ENCODE measurements at places on chromosomes 16 and 17. TPM values are rescaled to one million over a fixed set of nuclear protein-coding genes. Genes with fewer than 3 reads are reported as not detected.

SPATA22 gene
- not detected for total RNA-seq

LGALS9B gene
- total RNA-seq = not detected

CD300LF gene
- total RNA-seq = 4.7 TPM

GRCh38 chr17:57086069-57086930 lies 1.3 kb downstream of the AKAP1 start:
- DNase-seq = peak; percentile 11
- peaks cover 12% of the 10 kb centered on the region for H3K4me1 ChIP-seq
- peak overlapping the region; percentile 83 for H3K4me3 ChIP-seq
- H3K27ac ChIP-seq = peak overlapping the region; percentile 82
- H3K36me3 ChIP-seq = peaks cover 8% of the 10 kb centered on the region

DNA sequence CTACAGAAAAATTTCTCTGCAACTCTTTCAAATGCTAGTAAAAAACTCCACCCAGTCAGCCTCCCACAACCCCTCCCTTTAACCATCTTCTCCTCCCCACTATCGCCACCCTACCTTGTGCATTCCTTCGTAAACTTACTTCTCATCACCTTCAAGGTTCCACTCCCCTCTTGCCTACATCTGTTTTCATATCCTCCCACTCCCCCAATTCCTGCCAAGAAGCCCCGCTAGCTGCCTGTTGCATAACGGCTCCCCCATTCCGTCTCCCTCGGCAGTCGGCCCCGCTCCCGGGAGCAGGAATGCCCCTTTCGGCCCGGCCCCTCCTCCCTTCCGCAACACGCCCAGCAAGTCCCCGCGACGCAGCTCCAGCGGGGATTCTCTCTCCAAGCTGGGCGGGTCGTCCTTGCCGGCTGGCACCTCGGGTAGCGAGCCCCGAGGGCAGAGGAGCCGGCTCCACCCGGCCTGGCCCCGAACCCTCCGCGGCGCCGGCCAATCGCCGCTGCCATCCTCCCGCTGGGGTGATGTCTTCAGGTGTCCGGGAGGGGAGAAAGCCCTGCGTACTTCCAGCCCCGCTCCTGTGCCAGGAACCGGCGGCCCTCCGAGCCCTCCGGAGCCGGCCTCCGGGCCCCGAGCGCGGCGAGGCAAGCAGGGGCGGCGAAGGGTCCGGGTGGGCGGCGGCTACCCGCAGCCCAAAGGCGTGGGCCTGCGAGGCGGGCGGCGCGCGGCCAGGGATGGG lies 1.5 kb downstream of the PHLPP2 start:
- peak; percentile 61 for DNase-seq
- peak overlapping the region; percentile 79 for H3K4me3 ChIP-seq
- H3K36me3 ChIP-seq = no peaks in the 10 kb centered on the region
- H3K27me3 ChIP-seq = no peaks in the 10 kb centered on the region

- H3K36me3 ChIP-seq = no peaks in the 10 kb centered on the region
- peaks cover 15% of the 10 kb centered on the region for H3K4me1 ChIP-seq
- no peak overlapping the region for H3K4me3 ChIP-seq
- H3K27me3 ChIP-seq = no peaks in the 10 kb centered on the region
- no peak for DNase-seq
Measured at GRCh38 chr16:87809150-87809902, 43.5 kb upstream of the KLHDC4 start.

GRCh38 chr17:21289902-21290571 lies 5.5 kb downstream of the MAP2K3 start:
- H3K4me1 ChIP-seq = peaks cover 31% of the 10 kb centered on the region
- no peak overlapping the region for H3K4me3 ChIP-seq
- no peak overlapping the region for H3K27ac ChIP-seq
- DNase-seq = no peak
- H3K36me3 ChIP-seq = no peaks in the 10 kb centered on the region

DNA sequence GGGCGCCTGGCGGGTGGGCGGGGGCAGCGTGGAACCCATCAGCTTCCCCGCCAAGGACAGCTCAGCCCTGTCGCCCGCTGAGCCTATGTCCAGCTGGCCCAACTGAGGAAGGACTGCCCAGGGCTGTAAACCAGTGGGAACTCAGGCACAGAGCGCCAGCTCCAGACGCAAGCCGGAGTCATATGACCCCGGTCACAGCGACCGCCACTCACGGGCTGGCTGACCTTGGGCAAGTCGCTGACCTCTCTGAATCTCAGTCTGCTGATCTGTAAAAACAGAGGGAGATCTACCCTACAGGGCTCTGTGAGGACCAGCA lies 170.0 kb downstream of the C16orf78 start:
- no peak overlapping the region for H3K27ac ChIP-seq
- H3K4me1 ChIP-seq = no peaks in the 10 kb centered on the region
- no peak overlapping the region for H3K4me3 ChIP-seq
- no peak for DNase-seq
- no peaks in the 10 kb centered on the region for H3K36me3 ChIP-seq

DNA sequence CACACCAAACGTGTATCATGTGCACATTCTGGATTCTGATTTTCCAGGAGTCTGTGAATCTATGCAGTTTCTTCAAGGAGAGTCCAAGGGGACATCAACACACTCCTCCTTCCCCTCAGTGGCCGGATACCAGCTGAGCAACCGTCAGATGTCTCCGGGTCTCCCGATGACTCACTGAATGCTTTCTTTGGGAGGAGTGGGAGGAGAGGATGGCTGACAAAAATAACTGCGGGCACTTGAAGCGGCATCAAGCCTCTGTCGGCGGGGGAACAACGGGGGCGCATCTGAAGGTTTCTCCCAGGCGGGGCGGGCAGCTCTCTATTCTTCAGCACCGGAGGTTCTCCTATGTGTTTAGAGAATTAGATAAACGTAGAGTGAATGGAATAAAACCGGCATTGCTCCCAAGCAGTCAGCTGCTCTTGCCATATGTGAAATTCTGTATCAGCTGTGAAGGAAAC lies 24.6 kb upstream of the LRRC75A start:
- no peaks in the 10 kb centered on the region for H3K4me1 ChIP-seq
- no peaks in the 10 kb centered on the region for H3K27me3 ChIP-seq
- H3K4me3 ChIP-seq = no peak overlapping the region
- no peaks in the 10 kb centered on the region for H3K36me3 ChIP-seq
- DNase-seq = no peak

DNA sequence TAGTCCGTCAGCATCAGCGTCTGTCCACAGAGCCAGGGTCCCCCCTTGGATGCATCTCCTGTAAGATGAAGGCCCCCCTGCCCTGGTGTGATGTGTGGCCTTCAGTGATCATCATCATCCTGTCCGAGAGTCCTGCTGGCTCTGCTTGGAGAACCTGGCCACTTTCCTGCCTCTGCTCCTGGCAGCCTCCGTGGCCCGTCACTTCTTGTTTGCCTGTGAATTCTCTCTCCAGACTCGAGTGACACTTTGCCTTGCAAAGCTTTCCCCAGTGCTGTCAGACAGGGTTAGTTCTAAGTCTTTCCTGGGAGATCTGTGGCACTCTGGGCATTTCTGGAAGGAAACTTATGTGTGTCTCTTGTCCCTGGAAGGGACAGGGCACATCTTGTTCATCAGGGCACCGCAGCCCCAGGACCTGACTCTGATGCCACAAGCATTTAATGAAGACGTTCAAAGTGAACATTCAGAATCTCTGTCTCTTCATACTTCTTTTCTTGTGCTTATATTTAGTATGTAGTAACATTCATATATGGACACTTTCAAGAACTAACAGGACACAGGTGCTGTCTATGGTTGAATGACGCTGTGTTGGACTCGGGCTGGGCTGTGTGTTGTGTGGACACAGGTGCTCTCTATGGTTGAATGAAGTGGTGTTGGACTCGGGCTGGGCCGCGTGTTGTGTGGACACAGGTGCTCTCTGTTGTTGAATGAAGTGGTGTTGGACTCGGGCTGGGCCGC lies 68.5 kb downstream of the RPTOR start:
- H3K4me3 ChIP-seq = no peak overlapping the region
- H3K36me3 ChIP-seq = no peaks in the 10 kb centered on the region
- peaks cover 44% of the 10 kb centered on the region for H3K4me1 ChIP-seq
- DNase-seq = no peak

- peaks cover 72% of the 10 kb centered on the region for H3K4me1 ChIP-seq
- H3K27me3 ChIP-seq = no peaks in the 10 kb centered on the region
- DNase-seq = no peak
- no peaks in the 10 kb centered on the region for H3K36me3 ChIP-seq
- H3K4me3 ChIP-seq = no peak overlapping the region
Measured at GRCh38 chr17:10119203-10120108, 79.0 kb downstream of the GAS7 start.

DNA sequence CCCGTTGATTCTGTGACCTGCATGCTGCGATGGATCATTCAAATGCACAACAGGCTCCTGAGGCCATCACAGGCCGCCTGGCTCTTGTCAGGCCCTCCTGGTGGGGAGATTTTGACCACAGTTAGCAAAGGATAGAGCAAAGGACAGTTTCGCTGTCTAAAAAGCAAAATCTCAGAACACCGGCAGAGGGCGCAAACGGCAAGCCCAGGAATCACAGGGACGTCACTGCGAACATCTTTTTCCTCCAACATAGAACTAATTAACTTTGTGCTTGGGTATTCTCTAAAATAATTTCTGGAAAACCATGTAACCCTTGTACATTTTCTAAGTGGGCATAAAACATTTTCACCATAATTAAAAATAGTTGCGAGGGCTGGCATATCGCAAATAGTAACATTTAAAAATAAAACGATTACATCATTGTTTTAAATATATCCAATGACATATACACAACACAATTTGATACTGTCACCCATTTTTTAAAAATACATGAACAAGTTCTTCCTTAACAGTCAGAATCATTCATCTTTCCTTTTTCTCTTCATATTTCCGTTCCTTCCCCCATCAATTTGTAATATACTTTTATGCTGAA lies 19.7 kb upstream of the SLC47A1 start:
- DNase-seq = peak; percentile 65
- H3K4me3 ChIP-seq = no peak overlapping the region
- no peaks in the 10 kb centered on the region for H3K27me3 ChIP-seq
- H3K4me1 ChIP-seq = peaks cover 4% of the 10 kb centered on the region
- no peaks in the 10 kb centered on the region for H3K36me3 ChIP-seq

GRCh38 chr17:3035968-3036280 lies 27.5 kb downstream of the OR1D5 start:
- no peaks in the 10 kb centered on the region for H3K27me3 ChIP-seq
- H3K36me3 ChIP-seq = no peaks in the 10 kb centered on the region
- no peak overlapping the region for H3K27ac ChIP-seq
- H3K4me1 ChIP-seq = no peaks in the 10 kb centered on the region
- no peak for DNase-seq

DNA sequence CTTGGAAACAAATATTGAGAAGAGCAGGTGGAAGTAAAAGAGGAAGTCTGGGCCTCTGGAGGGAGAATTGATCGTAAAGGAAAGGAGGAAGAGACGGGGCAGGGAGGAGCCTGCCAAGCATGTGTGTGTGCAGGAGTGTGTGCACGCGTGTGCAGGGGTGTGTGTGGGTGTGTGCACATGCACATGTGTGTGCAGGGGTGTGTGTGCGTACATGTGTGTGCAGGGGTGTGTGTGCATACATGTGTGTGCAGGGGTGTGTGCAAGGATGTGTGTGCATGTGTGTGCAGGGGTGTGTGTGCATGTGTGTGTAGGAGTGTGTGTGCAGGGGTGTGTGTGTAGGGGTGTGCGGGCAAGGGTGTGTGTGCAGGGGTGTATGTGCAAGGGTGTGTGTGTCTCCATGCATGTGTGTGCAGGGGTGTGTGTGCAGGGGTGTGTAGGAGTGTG lies 10.0 kb downstream of the CEP295NL start:
- H3K27me3 ChIP-seq = no peaks in the 10 kb centered on the region
- no peak for DNase-seq
- H3K4me3 ChIP-seq = no peak overlapping the region
- no peaks in the 10 kb centered on the region for H3K4me1 ChIP-seq
- no peak overlapping the region for H3K27ac ChIP-seq

- DNase-seq = no peak
- H3K27ac ChIP-seq = no peak overlapping the region
- no peak overlapping the region for H3K4me3 ChIP-seq
- no peaks in the 10 kb centered on the region for H3K27me3 ChIP-seq
- no peaks in the 10 kb centered on the region for H3K36me3 ChIP-seq
Measured at GRCh38 chr16:88117476-88117868, 166.2 kb downstream of the BANP start.

DNA sequence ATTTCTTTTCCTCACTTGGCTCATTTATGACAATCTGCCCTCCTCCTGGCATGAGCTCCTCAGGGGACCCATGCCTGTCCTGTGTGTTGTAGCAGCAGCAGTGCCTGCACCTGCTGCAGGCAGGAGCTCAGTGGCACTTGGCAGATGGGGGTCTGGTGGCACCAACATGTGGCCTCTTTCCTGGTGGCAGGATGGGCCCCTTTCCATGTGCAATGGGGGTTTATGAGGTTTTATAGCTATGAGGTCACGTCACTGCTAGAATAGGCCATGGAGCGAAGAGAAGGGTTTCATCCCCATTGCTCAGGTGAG lies 7.0 kb downstream of the ADCY7 start:
- peaks cover 20% of the 10 kb centered on the region for H3K36me3 ChIP-seq
- H3K4me1 ChIP-seq = peaks cover 92% of the 10 kb centered on the region
- H3K27me3 ChIP-seq = no peaks in the 10 kb centered on the region
- no peak for DNase-seq
- H3K27ac ChIP-seq = peak overlapping the region; percentile 88

- H3K4me3 ChIP-seq = no peak overlapping the region
- H3K4me1 ChIP-seq = no peaks in the 10 kb centered on the region
- no peak for DNase-seq
Measured at GRCh38 chr17:57401556-57402488, 145.5 kb downstream of the MSI2 start.

Measured in naive thymus-derived CD4-positive, alpha-beta T cell (primary cell).